ENCODE measurements at places on chromosomes 5 and 9.

GRCh38 chr9:138097501-138097991, 220.0 kb downstream of the CACNA1B start:
- H3K27me3 ChIP-seq = no peaks in the 10 kb centered on the region
- H3K4me3 ChIP-seq = no peak overlapping the region
- no peaks in the 10 kb centered on the region for H3K4me1 ChIP-seq
- no peaks in the 10 kb centered on the region for H3K36me3 ChIP-seq

GRCh38 chr9:89036383-89036782, 45.1 kb downstream of the S1PR3 start:
- H3K36me3 ChIP-seq = no peaks in the 10 kb centered on the region
- peaks cover 3% of the 10 kb centered on the region for H3K27me3 ChIP-seq
- no peak for DNase-seq
- H3K27ac ChIP-seq = no peak overlapping the region
- H3K4me1 ChIP-seq = no peaks in the 10 kb centered on the region

DNA sequence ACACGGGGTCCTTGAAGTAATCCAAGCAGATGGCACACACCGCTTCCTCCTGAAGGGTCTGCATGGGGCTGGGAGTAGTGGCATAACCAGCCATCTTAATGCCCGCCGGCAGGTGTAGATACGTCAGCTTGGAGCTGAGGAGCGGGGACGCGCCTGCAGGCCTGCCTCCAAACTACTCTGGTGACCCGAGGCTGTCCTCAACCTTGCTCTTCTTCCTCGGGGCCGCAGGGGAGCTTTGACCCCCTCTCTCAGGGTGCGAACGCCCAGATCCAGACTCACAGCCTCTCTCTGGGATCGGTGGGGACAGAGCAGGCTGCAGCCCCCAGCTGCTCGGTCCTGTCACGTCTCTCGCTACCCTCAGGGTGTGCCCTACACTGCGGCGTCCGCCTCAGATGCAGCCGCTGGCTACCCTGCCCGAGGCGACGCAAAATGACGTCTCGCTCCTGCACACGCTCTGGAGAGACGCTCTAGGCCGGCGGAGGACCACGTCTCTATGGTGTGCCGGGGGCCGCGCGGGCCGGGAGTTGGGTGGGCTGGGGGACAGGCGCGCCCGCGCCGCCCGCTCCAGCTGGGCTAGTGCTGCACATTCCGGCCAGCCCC, at the start of gene TRIM52:
Gene TRIM52, minus strand, starts transcription at position 424 of the 600 bp plus-strand sequence. Its CDS starts 330 bp downstream, at position 94.
- peak within 1 kb of the TSS; percentile 85 for H3K4me3 ChIP-seq
- peaks cover 26% of the 10 kb centered on the region for H3K4me1 ChIP-seq
- H3K27ac ChIP-seq = peak within 1 kb of the TSS; percentile 98
- no peaks in the 10 kb centered on the region for H3K27me3 ChIP-seq
- peak; percentile 82 for DNase-seq
- H3K36me3 ChIP-seq = peaks cover 19% of the 10 kb centered on the region

DNA sequence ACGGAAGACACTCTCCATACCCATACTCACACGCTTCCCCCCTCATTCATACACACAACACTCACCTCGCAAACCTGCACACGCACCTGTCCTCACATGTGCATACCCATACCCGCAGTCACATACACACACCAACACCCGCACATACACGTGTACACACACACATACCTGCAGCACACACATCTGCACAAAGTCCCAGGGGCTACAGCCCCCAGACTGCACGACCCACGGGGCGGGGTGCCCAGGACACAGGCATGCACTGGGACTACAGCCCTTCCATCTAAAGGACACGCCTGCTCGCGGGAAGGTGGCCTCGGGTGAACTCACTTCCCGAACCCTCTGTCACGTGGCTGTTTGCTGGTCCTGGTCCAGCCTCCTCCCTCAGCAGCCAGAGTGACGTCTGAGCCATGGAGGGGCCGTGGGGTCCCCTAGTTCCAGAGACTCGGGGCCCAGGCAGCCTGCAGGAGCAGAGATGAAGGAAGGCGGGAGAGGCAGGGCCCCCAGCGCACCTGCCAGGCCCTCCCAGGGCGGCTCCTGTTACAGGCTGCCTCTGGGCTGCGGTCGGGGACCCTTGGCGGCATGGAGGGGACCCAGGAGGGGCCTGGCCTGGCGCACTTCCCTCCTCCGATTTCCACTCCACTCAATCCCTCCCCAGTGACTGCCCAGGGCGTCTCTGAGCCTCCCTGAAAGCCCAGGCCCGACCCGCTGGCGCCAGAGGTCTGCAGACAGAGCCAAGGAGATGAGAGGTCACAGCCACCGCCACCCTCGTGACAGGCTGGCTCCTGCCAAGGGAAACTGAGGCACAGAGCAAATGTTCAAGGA, 8.1 kb downstream of the SLC12A7 start:
- H3K36me3 ChIP-seq = peaks cover 10% of the 10 kb centered on the region
- peaks cover 58% of the 10 kb centered on the region for H3K4me1 ChIP-seq
- peaks cover 2% of the 10 kb centered on the region for H3K27me3 ChIP-seq

DNA sequence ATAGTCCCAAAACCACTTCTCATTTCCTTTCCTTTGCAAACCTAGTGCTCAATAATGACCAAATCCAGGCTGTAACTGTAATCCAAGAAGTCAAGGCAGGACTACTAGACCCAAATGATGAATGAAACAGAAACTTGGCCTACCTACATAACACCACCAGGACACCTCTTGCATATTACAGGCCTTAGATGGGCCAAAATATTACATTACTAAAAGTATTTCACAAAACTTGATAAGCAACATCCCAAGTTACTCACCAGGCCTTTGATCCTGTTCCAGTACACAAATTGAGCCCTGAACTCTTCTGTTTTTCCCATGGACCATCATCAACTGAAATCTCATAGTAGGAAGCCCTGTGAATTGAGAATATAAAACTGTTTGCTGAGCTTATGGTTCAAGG, 34.8 kb downstream of the NADK2 start:
- peaks cover 13% of the 10 kb centered on the region for H3K36me3 ChIP-seq
- no peaks in the 10 kb centered on the region for H3K27me3 ChIP-seq
- no peaks in the 10 kb centered on the region for H3K4me1 ChIP-seq
- no peak overlapping the region for H3K4me3 ChIP-seq

DNA sequence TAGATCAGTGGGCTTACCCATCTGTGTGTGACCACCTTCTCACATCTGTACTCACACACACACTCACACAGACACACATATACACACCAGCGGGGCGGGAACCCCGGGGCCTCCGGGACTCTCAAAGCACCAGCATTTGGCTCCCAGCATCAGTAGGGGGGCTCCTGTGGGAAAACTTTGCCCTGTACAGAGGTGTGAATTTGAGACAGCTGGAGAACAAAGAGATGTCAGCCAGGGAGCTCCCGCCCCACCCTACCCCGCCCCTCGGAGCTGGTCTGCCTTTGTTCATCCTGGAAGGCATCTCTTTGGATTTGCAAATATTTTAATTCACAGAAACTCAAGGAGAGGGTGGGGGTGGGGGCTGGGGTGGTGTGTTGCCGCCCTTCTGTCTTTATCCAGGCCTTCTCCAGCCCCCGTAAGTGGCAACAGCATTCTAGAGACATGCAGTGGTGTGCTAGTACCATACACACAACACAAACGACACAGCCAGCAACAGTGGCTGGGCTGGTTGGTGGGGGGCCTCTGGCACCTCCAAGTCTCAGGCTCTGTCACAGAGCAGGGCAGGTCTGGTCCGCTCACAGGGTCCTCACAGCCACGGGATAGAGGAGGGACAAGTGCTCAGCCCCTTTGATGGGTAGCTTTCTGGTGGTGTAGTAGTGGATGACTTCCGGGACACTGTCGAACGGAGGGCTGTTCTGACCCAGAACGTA, 15.5 kb upstream of the SLC25A51 start:
- no peak for DNase-seq
- H3K36me3 ChIP-seq = no peaks in the 10 kb centered on the region
- peaks cover 24% of the 10 kb centered on the region for H3K4me1 ChIP-seq
- no peak overlapping the region for H3K4me3 ChIP-seq
- H3K27me3 ChIP-seq = no peaks in the 10 kb centered on the region

GRCh38 chr5:158992037-158992740, 107.5 kb downstream of the EBF1 start:
- peak overlapping the region; percentile 8 for H3K27ac ChIP-seq
- no peak for DNase-seq
- no peaks in the 10 kb centered on the region for H3K27me3 ChIP-seq
- H3K4me3 ChIP-seq = no peak overlapping the region

All from thymus (tissue), 14 donors.